Midbrain (tissue), 1 donor: ENCODE measurements at places on chromosomes 7 and 10.

GRCh38 chr10:121627876-121628581, 29.8 kb upstream of the FGFR2 start:
- DNase-seq = peak; percentile 36

GRCh38 chr10:132920101-132920925, 22.1 kb downstream of the CFAP46 start:
- no peak for DNase-seq

- DNase-seq = no peak
Measured at GRCh38 chr10:29829776-29830175, 195.0 kb upstream of the SVIL start.

DNA sequence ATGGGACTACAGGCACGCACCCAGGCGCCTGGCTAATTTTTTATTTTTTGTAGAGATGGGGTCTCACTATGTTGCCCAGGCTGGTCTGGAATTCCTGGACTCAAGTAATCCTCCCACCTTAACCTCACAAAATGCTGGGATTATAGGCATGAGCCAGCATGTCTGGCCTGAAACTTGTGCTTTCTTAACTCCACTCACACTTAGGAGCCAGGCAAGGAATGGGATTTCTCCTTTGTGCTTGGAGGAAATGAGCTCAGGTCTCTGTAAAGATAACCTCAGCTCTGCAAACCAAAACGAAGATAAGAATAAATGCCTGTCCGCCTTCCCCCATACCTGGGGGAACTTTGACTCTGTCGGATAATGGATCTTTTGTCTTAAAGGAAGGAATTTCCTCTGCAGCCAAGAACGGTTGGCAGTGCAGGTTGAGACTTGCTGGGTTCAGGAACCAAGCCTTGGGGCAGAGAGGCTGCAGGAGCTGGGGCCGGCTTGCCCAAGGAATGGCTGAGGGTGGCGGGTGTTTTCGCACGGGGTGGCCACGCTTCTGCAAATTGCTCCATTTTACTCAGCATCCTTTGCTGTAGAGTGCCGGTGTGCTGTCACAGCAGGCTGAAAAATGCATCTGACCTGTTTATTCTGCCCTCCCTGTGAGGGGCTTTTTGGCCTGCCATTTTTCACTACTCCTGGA, 174.2 kb downstream of the KIAA1217 start:
- DNase-seq = no peak
